ENCODE measurements at places on chromosomes 4 and X.

- DNase-seq: no peak
Measured at GRCh38 chr4:122687531-122688061, 44.9 kb upstream of the BBS12 start.

DNA sequence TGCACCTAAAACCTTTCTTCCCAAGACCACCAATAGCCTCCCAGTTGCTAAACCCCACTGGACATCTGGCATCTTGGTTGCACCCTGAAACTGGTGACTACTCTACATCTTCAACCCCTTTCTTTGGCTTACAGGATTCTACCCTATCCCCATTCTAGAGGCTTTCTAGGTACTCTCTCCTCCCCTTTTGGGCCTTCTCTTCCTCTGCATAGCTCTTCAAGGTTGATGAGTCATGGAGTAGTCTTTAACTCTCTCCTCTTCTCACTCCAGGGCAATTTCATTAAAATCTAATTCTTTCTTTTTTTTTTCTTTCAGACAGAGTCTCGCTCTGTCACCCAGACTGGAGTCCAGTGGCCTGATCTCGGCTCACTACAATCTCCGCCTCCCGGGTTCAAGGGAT lies 16.8 kb downstream of the APOO start:
- no peak for DNase-seq

DNA sequence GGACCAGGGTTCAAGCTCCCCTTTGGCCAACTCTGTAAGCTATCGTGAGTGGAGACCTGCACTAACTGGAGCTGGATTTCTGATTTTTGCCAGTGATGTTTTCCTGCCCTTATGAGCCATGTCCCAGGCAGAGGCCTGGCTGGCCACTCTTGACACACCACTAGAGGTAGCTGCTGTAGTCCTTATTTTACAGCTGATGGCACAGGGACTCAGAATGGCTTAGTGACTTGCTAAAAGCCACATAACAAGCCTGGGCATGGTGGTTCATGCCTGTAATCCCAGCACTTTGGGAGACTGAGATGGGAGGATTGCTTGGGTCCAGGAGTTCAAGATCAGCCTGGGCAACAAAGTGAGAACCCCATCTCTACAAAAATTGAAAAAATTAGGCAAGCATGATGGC lies 33.4 kb downstream of the CYTL1 start:
- no peak for DNase-seq

DNA sequence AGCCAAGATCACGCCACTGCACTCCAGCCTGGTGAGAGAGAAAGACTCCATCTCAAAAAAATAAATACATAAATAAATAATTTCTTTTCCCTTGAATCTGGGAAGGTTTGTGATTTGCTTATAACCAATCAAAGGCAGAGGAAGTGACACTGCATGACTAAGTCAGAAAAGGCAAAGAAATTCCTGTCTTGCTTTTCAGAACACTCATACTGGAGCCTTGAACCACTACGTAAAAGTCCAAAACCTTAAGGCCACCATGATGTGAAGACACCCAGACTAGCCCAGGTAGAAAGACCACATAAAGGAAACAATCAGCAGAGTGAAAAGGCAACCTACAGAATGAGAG lies 36.6 kb downstream of the TMEM156 start:
- DNase-seq: no peak

- no peak for DNase-seq
Measured at GRCh38 chrX:103919270-103919637, 43.2 kb upstream of the TMSB15B start.

DNA sequence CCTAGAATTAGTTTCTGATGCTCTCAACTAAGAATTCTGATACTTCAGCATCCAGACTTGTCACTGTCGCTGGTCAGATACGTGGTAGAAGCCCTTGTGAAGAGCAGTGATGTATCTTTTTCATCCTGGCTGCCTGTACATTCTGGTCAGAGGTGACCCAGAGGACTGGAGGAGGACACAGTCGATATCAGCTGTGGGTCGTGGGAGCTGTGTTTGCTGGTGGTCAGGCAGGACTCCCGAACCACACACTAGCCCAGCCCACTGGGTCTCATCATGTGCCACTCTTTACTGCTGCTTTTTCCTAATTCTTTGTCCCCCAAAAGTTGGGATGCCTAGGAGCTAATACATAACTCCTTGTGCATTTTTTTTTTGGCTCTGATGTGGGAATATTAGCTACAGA lies 6.5 kb downstream of the DCUN1D4 start:
- DNase-seq: no peak

DNA sequence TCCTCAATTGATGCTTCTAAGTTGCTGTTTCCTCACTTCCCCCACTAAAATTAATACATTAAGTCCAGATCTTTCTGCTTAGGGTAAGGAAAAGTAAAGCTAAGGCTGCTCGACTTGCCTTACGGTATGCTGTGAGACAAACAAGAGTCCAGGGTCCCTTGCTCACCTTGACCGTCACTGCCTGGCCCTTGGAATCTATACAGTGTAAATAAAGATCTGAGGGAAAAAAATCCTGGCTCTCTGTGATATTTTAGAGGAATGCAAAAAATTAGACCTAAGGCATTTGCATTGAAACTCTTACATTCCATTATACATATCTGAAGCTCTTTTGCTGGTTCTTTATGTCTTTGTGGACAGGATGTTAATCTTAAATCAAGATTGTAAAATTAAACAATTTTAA lies 129.6 kb upstream of the HCCS start:
- DNase-seq: no peak

- no peak for DNase-seq
Measured at GRCh38 chr4:78606530-78607095, 55.0 kb downstream of the ANXA3 start.

- DNase-seq: no peak
Measured at GRCh38 chr4:1057403-1057745, 45.9 kb downstream of the FGFRL1 start.

DNA sequence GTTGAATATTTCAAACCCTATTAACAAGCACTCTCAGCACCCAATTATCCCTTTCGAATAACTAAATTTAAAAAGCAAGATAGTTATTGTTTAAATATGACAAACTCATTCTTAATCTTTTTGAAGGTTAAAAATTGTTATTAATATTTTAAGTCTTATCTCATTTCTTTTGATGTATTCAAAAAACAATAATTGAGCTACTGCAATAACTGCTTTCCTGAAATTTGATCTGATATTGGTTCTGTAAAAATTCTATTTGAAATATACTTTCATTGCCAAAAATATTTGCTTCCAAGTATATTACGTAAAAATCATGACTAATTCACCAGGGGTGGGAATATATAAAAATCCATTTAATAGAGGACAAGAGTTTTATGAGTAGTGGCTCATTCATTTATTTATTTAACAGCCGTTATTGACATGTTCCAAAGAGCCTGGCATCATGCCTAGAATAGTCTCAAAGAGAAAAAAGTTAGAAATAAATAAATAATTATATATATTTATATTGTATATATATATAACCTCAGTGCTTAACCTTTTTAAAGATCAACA lies 34.4 kb downstream of the GLRA3 start:
- DNase-seq: no peak
